ENCODE measurements at places on chromosomes 1 and 21.
A peak's percentile ranks its signal among the peaks of the same experiment; 100 is the strongest.

GRCh38 chr1:167223144-167224103 is 2.7 kb downstream of the POU2F1 start:
- no peak for DNase-seq

- no peak for DNase-seq
These were observed 113.3 kb downstream of the KIAA0319L start for GRCh38 chr1:35443768-35444518.

- no peak for DNase-seq
These were observed 167.2 kb upstream of the ATP1B1 start for GRCh38 chr1:168939110-168939946.

DNA sequence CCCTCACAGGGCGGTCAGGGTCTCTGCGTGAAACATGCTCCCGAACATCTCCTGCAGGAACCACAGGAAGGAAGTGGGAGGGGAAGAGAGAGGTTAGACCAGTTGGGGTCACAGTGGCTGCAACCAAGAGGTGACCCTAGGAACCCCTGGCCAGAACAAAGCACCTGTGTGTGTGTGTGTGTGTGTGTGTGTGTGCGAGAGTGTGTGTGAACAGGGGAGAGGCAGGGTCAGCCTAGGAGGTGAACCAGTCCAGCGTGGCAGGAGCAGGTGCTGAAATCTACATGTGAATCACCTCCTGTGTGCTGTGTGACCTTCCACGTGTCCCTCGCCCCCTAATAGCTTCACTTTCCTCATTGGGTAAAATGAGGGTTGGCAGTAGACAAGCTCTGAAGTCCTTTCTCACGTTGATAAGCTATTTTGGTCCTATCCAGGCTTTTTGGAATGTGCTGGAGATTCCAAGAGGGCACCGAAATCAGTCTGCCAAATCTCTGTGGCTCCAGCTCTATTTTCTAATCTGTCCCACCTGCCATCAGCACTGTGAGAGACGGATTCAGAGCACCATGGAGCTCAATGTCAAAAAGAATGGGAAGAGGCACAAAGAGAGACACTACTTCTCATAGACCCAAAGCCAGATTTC is 27.8 kb downstream of the SLC26A9 start:
- DNase-seq = no peak

DNA sequence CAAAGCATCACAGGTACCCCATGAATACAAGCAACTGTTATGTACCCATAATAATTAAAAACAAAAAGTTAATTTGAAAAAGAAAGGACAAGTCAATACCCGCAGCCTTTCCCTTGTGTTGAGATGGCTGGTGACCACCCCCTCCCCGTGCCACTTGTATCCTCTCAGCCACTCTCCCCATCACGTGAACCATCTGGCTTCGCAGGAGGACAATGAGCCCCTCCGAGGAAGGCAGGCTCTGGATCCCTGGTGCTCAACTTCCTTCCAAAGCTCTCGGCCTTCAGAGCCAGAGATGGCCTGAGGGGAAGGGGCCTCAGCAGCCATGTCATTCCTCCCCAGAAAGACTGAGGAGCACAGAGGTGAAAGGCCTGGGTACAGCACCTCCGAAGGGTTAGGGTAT is 120.4 kb upstream of the RAB4A start:
- DNase-seq = no peak

- DNase-seq = no peak
These were observed 190.1 kb downstream of the HLX start for GRCh38 chr1:221069178-221069903.

- DNase-seq = no peak
These were observed 247.5 kb downstream of the USH2A start for GRCh38 chr1:216175714-216176113.

- DNase-seq = no peak
These were observed at the start of gene OR2L5 for GRCh38 chr1:248013229-248013710. Gene OR2L5 (plus strand): TSS chr1:248013660. CDS start chr1:248021948, 8,288 bp downstream.

DNA sequence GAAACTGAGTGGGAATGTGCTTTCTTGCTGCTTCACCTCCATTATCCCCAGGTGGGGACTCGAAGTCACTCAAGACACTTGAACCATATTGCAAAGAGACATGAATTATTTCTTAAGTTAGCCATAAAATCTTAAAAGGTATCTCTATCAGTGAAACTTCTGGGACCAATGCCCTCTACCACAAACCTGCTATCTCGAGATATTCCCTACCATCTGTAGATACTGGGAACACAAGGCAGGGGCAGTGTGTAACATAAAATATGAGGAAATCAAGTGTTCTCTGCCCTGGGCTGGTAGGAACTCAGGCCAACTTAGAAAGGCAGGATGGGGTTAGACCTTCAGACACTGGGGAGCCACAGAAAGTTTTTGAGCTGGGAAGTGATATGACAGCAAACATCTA is 1.3 kb upstream of the CD58 start:
- DNase-seq = no peak

GRCh38 chr1:52424231-52424636 is 19.8 kb downstream of the PRPF38A start:
- no peak for DNase-seq

- DNase-seq = no peak
These were observed 34.9 kb downstream of the CDC14A start for GRCh38 chr1:100387209-100387608.

GRCh38 chr1:116777831-116778830 is 23.9 kb downstream of the CD2 start:
- no peak for DNase-seq

- no peak for DNase-seq
These were observed 36.8 kb downstream of the RAP1A start for GRCh38 chr1:111656086-111657017.

GRCh38 chr1:22225858-22226589 is 83.1 kb upstream of the WNT4 start:
- DNase-seq = no peak

- DNase-seq = no peak
These were observed 236.9 kb downstream of the SIPA1L2 start for GRCh38 chr1:232393010-232393409.

DNA sequence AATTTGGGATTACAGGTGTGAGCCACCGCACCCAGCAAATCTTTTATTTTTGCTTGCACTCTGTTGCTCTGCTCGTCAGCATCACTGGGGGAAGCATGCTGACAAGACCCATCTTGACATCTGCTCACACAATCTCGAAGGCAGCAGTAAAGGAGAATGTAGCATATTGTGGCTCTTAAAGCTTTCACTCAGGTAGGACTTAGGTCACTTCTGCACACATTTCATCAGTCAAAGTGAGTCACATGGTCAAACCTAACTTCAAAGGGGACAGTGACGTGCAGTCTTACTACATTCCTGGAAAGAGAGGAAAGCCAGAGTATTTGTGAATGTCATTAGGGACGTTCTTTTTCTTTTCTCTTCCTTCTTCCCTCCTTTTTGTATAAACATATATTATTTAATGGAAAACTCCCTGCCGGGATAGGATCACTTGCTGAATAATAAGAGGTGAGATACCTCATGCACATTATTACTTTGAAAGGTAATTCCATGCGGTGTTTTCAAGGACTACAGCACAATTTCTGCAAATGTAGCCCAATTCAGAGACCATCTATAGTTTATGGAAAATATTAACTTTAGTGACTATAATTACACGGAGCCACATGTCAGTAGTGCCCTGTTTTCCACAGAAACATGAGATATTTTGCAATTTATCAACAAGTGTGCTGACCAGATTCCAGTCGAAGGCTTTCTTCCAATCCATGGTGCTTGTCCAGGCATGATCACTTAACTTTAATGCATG is 19.3 kb upstream of the ACBD6 start:
- no peak for DNase-seq

GRCh38 chr1:65066766-65067490 is 81.1 kb upstream of the AK4 start:
- DNase-seq = peak; percentile 50

- no peak for DNase-seq
These were observed 166.7 kb downstream of the UCK2 start for GRCh38 chr1:165994107-165994506.

GRCh38 chr1:82690411-82690810 is 889.7 kb downstream of the ADGRL2 start:
- no peak for DNase-seq

DNA sequence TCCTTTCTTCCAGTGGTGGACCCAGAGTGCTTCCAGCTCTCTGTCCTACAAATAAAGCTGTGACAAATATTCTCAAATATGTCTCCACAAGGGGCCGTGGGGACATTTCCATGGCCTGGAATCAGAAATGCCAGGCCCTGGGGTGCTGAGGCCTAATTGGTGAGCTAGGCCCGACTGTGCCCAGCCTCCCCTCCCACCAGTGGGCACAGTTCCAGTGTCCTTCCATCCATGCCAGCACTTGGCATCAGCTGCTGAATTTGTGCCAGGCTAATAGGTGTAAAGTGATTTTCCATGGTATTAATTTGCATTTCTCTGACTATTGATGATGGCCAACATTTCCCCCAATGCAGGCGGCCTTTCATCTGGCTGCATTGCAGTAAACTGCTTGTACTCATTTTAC is 48.5 kb upstream of the B3GALT5 start:
- DNase-seq = no peak

- no peak for DNase-seq
These were observed 23.4 kb downstream of the DMRTB1 start for GRCh38 chr1:53482441-53483153.

- no peak for DNase-seq
These were observed 3.2 kb upstream of the CRYBG2 start for GRCh38 chr1:26357121-26357602.

DNA sequence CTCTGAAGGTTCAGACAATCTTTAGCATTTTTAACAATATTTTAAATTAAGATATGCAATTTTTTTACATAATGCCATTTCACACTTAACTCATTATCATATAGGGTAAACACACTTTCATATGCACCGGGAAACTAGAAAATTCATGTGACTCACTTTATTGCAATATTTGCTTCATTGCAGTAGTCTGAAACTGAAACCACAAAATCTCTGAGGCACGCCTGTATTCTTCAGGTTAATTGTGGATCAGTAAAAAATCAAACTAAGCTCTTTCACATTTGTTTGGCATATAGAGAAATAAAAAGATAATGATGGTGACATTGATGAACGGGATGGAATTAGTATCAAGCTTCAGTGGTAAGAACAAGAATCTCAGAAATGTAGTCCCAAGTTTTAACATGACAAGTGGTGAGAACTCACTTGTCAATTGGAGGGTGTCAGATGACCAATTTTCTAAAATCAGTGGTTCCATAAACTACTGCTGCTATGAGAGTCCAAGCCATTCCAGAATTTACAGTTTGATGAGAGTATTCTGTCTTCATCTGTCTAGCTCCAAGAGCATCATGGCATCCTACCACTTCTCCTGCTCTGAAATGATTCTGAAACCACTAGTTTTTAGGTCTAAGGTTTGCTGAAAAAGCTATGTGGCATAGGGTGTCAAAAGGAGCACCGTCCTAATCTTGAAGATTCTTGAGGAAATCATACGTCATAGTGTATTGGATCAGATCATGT is 281.0 kb downstream of the PTPRC start:
- no peak for DNase-seq

DNA sequence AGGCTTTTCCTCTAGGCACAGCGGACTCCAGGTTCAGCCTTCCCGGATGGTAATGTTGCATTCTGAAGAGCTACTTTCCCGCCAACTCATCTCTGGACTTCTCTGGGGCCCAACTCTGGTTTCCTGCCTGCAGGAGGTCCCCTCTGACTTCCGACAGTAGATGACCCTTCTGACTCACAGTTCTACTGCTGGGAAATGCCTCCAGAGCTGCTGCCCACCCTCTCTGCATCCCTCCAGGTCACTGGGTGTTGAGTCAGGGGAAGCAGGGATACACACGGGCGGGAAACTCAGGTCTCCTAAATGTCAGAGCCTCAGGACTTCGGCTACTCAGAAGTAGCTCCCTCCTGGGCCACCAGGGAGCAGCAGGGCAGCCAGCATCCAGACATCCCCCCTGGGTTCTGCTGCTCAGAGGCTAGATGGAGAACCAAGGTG is 2.1 kb upstream of the KIF21B start:
- DNase-seq = no peak

All from activated CD4-positive, CD25-positive, alpha-beta regulatory T cell treated with anti-CD3 and anti-CD28 coated beads, Interleukin-2, amount 50 U/mL, for 16 hours (primary cell).